ENCODE measurements at places on chromosomes 6 and 20.

- peaks cover 60% of the 10 kb centered on the region for H3K36me3 ChIP-seq
- H3K27me3 ChIP-seq: peaks cover 2% of the 10 kb centered on the region
- H3K4me3 ChIP-seq: no peak overlapping the region
- DNase-seq: no peak
- peak overlapping the region; percentile 77 for H3K27ac ChIP-seq
Measured at GRCh38 chr6:158667360-158667981, 17.6 kb downstream of the SYTL3 start.

DNA sequence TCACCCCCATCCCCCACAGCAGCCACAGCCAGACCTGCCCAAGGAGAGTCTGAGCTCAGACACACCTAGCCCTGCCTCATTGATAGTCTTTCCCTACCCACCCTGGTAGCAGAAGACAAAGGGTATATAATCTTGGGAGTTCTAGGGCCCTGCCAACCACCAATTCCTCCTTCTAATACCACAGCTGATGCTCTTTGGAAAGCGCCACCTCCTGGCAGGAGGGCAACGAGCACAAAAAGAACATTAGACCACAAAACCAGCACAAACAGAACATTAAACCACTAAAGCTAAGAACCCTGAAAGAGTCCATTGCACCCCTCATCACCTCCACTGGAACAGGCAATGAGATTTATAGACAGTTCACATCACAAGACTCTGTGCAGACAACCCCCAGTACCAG is 195.8 kb upstream of the FUT9 start:
- no peak for DNase-seq
- no peak overlapping the region for H3K27ac ChIP-seq
- peaks cover 4% of the 10 kb centered on the region for H3K27me3 ChIP-seq
- H3K36me3 ChIP-seq: no peaks in the 10 kb centered on the region

DNA sequence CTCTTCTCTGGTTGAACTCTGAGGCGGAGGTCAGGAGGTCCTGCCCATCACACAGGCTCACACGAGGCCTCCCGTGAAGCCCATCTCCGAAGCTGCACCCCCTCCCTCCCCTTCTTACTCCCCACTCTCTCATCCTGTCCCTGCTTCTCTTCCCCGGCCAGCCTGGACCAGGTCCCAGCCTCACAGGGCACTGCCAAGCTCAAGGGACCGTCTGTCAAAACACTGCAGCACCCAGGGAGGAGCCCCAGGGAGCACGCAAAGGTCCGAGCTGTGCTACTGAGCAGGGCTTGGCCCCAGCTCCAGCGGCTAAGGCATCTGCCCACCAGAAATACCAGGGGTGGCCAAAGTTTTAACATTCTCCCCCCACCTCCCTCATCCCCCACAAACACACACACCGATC is 70.0 kb downstream of the PSMG4 start:
- H3K4me3 ChIP-seq: no peak overlapping the region
- peaks cover 2% of the 10 kb centered on the region for H3K27me3 ChIP-seq
- H3K4me1 ChIP-seq: peaks cover 11% of the 10 kb centered on the region
- no peaks in the 10 kb centered on the region for H3K36me3 ChIP-seq

- DNase-seq: no peak
- peaks cover 12% of the 10 kb centered on the region for H3K27me3 ChIP-seq
- no peak overlapping the region for H3K4me3 ChIP-seq
- H3K27ac ChIP-seq: no peak overlapping the region
- peaks cover 6% of the 10 kb centered on the region for H3K4me1 ChIP-seq
Measured at GRCh38 chr6:27214126-27214601, 33.3 kb upstream of the PRSS16 start.

- H3K27ac ChIP-seq: peak overlapping the region; percentile 66
- H3K27me3 ChIP-seq: peaks cover 3% of the 10 kb centered on the region
- no peak for DNase-seq
- H3K4me1 ChIP-seq: peaks cover 5% of the 10 kb centered on the region
- no peaks in the 10 kb centered on the region for H3K36me3 ChIP-seq
Measured at GRCh38 chr6:36313649-36313936, 23.1 kb downstream of the BNIP5 start.

DNA sequence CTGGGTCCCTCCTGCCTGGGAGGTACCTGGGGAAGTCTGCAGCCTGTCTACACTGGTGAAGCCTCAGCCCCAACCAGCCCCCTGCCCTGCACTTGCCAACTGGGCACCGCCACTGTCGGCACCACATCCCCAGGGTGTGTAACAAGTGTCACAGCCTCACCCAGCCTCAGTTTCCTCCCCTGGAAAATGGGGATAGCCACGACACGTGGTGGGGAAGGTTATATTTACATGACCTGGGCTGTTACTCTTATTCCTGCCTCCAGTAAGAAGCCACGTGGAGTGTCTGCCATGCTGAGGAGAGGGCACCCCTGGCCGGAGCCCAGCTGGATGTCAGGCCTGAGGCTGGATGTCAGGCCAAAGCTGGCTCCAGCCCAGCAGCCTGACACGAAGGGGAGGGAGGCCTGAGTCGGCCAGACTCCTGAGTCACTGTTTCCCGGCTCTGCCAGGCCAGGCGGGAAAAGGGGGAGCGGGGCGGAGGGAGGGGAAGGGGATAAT is 44.9 kb downstream of the SNAI1 start:
- peaks cover 1% of the 10 kb centered on the region for H3K4me1 ChIP-seq
- no peak overlapping the region for H3K4me3 ChIP-seq
- no peak for DNase-seq
- no peak overlapping the region for H3K27ac ChIP-seq
- no peaks in the 10 kb centered on the region for H3K36me3 ChIP-seq
- peaks cover 1% of the 10 kb centered on the region for H3K27me3 ChIP-seq

DNA sequence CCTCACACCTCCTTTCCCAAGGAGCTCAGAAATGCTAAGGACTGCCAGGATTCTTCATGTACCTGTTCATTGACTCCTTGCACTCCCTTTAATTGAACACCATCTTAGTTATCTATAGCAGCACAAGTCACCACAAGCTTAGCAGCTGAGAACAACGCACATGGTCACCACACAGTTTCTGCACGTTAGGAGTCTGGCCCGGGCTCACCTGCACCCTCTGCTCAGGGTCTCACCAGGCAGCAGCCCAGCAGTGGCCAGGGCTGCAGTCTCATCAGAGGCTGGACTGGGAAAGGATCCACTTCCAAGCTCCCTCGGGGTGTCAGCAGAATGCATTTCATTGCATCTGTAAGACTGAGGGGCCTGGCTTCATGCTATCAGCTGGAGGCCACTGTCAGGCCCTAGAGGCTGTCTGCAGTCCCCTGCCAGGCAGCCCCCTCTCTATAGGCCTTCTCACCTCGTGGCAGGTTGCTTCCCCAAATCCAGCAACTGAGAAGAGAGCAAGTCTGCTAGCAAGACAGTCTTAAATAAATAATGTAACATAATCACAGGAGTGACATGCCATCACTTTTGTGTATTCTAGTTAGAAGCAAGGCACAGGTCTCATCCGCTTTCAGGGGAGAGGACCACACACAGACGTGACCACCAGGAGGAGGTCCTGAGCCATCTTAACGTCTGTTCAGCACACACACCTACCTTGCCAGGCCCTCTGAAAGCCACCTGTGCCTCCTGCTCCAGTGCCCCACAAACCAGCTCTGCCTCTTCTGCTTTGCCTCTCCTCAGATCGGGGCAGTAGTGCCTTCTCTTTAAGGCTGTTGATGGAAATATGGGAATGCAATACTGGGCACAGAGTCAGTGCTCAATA is 165.2 kb upstream of the CST7 start:
- DNase-seq: no peak
- no peak overlapping the region for H3K4me3 ChIP-seq
- H3K27me3 ChIP-seq: peaks cover 5% of the 10 kb centered on the region
- H3K36me3 ChIP-seq: no peaks in the 10 kb centered on the region
- H3K27ac ChIP-seq: no peak overlapping the region
- peaks cover 19% of the 10 kb centered on the region for H3K4me1 ChIP-seq

- DNase-seq: no peak
- H3K36me3 ChIP-seq: no peaks in the 10 kb centered on the region
Measured at GRCh38 chr6:7271205-7271534, 41.8 kb downstream of the SSR1 start.

DNA sequence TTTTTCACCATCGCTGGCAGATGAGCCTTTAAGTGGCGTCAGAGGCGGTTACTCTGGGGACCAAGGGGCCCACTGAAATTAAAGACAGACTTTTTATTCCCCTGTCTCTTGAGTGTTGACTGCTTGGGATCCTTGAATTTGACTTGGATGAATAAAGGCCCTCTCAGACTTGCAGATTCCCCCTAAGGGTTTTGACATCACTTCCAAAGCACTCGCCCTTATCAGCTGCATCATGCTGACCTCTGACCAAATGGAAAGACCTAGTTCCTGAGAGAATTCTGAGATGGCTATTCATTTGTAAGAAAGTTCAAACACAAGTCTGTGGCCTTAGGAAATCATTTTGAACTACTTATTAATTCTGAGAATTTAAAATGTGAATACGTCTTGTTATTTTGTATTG is 13.5 kb upstream of the MOXD1 start:
- peaks cover 9% of the 10 kb centered on the region for H3K27me3 ChIP-seq
- no peaks in the 10 kb centered on the region for H3K4me1 ChIP-seq
- no peak overlapping the region for H3K4me3 ChIP-seq
- no peak for DNase-seq
- no peaks in the 10 kb centered on the region for H3K36me3 ChIP-seq

- no peak overlapping the region for H3K4me3 ChIP-seq
- DNase-seq: no peak
- H3K27ac ChIP-seq: no peak overlapping the region
- no peaks in the 10 kb centered on the region for H3K4me1 ChIP-seq
- H3K36me3 ChIP-seq: no peaks in the 10 kb centered on the region
Measured at GRCh38 chr6:3965071-3965718, 113.7 kb downstream of the FAM217A start.

DNA sequence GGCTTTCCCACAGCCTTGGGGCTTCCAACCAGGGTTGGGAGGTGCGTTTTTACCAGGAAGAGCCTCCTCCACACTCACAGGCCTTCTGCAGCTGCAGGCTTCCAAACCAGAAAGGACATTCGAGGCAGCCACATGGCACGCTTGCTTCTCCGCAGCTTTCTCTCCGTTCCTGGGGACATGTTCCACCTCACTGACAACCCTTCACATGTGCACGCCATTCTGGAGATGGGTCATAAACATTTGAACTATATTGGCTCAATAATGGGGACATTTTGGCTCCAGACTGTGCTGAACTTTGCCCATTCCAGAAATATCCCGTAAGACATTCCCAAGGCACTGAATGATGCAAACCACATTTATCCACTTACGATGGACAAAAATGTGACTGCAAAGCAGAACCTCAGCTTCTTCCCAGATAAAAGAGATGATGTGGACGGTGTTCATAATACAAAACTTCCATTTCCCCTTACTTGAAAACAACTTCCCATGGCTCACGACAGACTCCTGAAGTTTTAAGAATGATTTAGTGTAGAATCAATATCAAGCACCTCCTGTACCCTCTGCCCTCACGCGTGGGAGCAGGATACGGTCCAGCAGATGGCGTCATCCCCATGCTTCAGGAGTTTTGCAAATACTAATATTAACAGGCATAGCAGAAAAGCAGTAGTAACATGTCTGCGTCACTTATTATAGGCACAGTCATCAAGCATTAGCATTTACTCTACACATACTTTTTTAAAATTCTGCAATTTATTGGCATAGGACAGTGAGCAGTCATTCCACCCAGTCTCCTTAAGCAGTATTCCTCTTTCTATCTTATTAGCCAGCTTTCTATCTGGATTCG is 25.4 kb upstream of the FOXF2 start:
- H3K4me1 ChIP-seq: no peaks in the 10 kb centered on the region
- no peak for DNase-seq
- no peak overlapping the region for H3K27ac ChIP-seq
- no peaks in the 10 kb centered on the region for H3K36me3 ChIP-seq
- peaks cover 3% of the 10 kb centered on the region for H3K27me3 ChIP-seq

GRCh38 chr6:135393289-135393688 is 104.3 kb downstream of the AHI1 start:
- H3K4me3 ChIP-seq: no peak overlapping the region
- no peaks in the 10 kb centered on the region for H3K36me3 ChIP-seq
- H3K27me3 ChIP-seq: no peaks in the 10 kb centered on the region
- H3K27ac ChIP-seq: no peak overlapping the region
- H3K4me1 ChIP-seq: no peaks in the 10 kb centered on the region

All from immature natural killer cell (primary cell).